ENCODE measurements at places on chromosomes 13 and 19. TPM values are rescaled to one million over a fixed set of nuclear protein-coding genes. Genes with fewer than 3 reads are reported as not detected.

RNF126 gene
- total RNA-seq: 112 TPM

CEACAM1 gene
- total RNA-seq: 2.0 TPM

RASIP1 gene
- 0.56 TPM for total RNA-seq

CEACAM8 gene
- total RNA-seq: not detected

ZNF497 gene
- total RNA-seq: 0.55 TPM

NLRP7 gene
- total RNA-seq: not detected

RAB8A gene
- 79.0 TPM for total RNA-seq

P2RY11 gene
- total RNA-seq: 93.9 TPM

GRCh38 chr13:36549126-36549702, 116.9 kb downstream of the CCNA1 start:
- DNase-seq: no peak

DNA sequence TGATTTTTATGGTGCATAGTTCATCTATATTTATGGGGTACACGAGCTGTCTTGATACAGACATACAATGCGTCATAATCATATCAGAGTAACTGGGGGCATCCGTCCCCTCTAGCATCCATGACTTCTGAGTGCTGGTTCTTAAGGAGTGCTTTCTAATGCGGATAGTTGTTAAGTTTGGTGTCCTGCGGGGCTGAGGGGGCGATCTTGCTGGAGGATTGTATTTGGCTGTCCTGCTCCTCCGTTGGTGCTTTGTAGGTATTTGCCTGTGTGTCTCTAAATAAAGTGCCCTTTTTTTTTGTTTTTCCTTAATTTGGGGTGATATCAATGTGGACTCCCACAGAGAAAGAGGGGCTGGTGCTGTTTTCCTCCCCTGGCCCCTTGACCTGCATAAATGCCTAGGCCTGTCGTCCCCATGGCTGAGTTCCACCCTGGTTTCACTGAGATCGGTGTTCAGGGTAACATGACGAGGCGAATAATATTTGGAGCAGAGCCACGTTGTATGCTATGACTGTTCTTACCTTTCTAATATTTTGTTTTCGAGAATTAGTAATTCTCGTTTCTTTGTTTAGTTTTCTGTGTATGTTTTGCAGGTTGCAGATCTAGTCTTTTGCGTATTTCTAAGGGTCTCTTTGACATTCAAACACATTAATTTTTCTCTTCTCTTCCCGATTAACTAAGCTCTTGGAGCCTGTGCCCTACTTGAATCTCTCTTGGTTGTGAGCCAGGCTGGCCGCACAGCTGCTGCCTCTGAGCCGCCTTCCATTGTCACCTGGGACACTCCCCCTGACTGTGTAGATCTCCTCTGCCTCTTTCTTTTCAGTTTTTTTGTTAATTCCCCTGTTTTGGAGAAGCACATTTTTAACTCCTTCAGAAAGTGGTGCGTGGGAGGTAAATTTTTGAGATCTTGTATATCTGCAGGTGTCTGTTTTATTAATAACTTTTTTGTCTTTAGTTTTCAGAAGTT, 100.3 kb downstream of the ARHGEF7 start:
- DNase-seq: no peak

DNA sequence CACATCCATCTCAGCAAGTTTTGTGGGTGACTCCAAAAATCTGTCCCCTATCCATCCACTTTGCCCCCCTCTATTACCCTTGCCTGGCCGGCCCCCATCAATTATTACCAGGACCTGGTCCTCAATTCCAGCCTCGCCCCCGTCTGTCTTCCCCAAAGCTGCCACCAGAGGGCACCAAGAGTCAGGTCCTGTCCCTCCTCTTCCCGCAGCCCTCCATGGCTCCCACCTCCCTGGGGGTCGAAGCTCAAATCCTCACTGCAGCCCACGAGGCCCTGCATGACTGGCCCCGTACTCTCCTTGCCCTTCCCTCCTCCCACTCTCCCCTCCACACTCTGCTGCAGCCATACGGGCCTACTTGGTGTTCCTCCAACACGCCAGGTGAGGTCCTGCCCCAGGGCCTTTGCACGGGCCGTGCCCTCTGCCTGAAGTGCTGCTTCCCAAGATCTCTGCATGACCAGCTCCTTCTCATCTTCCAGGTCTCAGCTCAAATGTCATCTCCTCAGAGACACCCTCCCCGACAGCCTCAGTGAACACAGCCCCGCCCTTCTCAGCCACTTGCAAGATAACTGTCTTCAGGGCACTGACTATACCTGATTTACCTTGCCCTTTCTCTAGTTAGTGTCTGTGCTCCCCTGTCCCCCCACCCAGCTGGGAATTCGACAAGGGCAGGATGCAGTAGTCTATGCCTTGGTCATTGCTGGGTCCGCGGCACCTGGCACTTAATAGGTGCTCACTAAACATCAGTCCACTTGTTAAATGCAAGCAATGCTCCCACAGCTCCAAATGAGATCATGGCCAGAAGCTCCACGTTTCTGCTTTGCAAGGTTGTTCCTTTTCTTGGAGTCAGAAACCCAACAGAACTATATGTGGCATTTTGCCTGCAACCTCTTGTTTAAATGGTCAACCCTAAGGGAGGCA, 16.8 kb upstream of the SEMA6B start:
- peak; percentile 52 for DNase-seq

GRCh38 chr19:22609630-22610029, 24.5 kb upstream of the ZNF492 start:
- no peak for DNase-seq

DNA sequence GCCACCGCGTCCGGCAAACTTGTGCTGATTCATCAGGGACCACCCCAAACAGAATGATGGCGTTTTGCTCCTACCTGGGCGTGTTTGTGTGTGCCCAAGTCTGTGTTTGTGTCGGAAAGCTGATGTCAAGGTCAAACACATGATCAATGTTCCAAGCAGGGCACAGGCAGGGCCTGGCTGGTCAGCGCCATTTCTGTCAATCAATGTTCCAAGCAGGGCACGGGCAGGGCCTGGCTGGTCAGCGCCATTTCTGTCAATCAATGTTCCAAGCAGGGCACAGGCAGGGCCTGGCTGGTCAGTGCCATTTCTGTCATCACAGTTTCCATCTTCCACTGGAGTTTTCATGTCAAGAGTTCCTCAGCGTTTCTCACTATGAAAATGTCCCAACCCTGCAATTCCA, 14.9 kb upstream of the GRTP1 start:
- DNase-seq: no peak

DNA sequence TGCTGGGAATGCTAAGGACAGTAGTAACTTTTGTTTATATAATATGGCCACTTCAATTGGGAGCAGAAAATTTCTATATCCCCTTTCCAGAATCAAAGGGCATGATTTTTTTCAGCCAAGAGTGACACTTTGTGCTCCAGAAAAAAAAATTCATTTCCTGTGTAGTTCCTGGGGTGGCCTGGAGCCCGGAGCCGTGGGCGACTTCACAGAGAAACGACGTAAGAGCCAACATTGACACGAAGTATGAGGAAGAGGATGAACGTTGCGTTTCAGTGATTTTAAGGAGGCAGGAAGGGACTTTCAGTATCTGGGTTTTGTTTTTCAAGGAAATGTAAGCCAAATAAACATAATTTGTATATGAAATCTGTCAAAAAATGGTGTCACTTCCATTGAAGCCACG, 187.6 kb downstream of the STK24 start:
- DNase-seq: no peak

DNA sequence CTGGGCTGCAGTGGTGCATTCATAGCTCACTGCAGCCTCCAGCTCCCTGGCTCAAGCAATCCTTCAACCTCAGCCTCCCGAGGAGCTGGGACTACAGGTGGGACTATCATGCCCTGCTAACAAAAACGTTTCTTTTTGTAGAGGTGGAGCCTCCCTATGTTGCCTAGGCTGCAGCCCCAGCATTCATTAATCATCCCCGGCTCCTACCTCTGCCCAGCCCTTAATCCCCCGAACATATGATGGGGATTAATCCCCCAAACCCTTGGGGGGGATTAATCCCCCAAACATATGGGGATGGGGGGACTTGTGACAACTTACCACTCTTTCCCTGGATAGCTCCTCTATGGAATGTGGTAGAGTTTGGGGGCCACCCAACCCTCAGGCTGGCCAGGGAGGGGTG, 45.9 kb downstream of the SUGP2 start:
- DNase-seq: no peak

GRCh38 chr13:106520251-106521054, 15.0 kb downstream of the EFNB2 start:
- DNase-seq: no peak

DNA sequence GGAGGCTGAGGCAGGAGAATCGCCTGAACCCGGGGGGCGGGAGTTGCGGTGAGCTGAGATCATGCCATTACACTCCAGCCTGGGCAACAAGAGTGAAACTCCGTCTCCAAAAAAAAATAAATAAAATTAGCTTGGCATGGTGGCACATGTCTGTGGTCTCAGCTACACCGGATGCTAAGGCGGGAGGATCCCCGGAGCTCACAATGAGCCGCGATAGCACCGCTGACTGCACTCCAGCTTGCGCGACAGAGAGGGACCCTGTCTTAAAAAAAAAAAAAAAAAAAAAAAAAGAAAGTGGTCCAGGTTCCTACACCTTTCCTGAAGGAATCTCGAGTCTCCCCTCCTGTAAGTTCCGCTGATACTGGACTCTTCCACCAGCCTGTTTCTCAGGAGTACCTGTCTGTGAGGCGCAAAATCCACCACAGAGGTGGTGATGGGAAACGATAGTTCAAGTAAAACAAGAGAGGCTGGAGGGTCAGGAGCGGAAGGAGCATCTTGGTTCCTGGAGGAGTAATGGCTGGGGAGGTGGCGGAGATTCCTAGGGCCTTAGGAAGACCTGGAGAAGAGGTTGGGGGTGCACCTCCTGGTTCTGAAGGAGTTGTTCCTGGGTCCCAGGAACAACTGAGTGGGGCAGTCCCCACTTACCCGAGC, 471 bp downstream of the FUT1 start:
- DNase-seq: no peak

- no peak for DNase-seq
Observed at GRCh38 chr19:22832031-22832762, at the start of gene ZNF723. Gene ZNF723 (plus strand): TSS chr19:22832291. CDS start chr19:22832380, 89 bp downstream.

GRCh38 chr13:87798536-87798935, 127.4 kb downstream of the SLITRK5 start:
- DNase-seq: no peak

GRCh38 chr19:32880622-32881021, 11.1 kb upstream of the SLC7A9 start:
- DNase-seq: no peak

DNA sequence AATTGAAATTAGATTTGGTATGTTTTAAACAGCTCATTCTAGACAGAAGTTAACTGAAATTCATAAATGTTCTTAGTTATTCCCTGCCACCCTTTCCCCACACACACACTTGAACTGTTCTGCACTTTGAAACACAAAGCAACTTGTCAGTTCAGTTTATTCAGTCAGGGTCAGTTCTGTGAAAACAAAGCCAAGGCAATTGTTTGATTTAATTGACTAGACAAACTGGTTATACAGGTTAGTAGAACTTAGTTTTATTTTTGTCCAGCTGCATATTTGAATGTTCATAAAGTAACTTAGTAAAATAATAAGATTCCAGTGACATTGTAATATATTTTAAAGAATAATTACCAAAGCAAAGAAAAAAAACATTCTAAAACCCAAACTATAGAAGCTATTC, 98.3 kb upstream of the KLF5 start:
- no peak for DNase-seq

DNA sequence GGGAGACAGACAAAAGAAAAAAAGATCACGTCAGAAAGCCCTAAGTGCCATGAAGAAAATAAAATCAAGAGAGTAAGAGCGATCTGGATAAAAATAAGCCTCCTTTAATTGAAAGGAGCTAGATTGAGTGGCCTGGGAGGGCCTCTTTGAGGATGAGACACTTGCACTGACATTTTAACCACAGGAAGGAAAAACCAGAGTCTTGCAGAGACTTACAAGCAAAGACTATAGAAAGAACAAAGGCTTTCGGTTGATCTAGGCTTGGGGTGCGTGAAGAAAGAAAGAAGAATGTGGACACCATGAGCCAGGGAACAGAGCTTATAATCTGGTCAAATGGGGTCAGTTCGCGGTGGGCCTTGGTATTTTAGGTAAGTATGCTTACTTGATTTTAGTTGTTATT, 342.7 kb downstream of the COG6 start:
- no peak for DNase-seq

DNA sequence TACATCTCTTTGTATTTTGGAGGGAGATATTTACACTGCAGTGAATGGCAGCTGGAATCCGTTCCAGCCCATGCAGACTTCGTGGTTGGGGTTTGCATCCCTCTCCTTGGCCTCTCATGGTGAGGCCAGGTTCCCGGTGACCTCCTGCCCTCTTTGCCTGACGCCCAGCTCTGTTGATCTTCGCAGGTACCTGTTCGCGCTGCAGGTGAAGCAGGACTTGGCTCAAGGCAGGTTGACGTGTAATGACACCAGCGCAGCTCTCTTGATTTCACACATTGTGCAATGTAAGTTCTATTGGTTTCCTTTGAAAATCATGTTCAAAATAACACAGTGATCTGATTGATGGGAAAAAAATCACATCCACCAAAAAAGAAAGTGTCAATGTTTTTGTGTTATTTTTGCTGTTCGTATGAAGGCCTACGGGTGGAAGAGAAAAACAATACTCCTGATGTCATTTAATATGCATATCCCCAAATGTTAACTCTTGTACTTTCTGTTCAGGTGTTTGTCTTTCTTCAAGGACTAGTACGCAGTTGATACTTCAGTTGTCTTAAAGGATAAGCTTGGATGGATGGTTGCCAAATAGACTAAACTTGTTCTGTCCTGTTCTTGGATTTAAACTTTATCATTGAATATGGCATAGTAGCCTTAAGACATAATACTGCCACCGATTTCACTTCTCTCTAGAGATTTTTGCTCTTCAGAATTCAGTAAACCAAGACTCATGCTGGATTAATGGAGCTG, 199.1 kb downstream of the STK24 start:
- DNase-seq: no peak

DNA sequence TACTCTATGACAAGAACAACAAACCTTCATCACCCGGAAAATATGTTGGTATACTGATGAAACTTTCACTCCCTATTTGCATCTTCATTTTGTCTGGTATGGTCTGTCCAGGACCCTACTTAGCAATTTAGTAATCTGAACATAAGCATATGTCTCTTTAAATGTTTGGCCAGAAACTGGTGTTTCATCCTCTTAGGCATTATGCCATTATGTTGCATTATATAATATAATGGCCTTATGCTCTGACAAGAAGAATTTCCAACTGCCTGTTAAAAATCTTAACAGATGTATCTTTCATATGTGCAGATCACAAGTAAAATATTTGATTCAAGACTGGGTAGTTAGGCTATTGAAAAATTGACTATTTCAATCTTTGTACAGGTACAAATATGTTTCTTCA, 610.6 kb upstream of the PRR20A start:
- DNase-seq: no peak

GRCh38 chr19:31073485-31074198, 275.6 kb downstream of the TSHZ3 start:
- DNase-seq: no peak

Data from CD4-positive, alpha-beta T cell (primary cell).